ENCODE measurements at places on chromosomes 3 and 15.
A peak's percentile ranks its signal among the peaks of the same experiment; 100 is the strongest.

DNA sequence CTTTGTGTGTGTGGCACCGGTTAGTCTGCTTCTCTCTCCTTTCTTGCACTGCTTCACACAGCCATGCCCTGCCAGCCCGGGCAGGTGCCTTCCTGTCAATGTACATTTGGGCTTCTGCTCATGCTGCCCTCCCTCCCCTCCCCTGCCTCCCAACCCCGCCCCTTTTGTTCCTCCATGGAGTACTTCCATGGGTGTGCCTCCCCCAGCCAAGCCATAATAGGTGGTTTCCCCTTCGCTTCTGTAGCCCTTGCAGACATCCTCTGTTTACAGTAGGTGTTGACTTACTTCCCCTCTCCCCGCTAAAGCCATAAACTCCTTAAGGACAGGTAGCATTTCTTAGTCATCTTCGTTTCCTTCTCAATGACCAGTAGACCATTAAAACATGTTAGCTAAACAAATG lies 31.8 kb upstream of the CRTC3 start:
- DNase-seq = no peak

DNA sequence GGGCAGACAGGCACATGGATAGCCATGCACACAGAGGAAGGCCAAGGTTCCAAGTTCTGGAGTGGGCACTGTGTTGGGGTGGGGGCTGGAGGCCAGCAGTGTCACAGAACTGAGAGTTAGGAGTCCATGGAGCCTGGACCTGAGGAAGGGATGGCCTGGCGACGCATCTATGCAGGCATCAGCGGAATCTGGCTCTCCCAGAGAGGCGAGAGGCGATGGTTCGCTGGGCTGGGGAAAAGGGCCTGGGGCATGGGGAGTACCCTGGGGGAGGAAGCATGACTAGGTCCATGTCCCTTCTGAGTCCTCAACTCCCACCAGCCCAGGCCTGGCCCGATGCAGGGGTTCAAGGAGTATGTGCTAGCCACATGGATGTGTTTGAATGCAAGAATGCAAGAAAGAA lies 192.8 kb upstream of the LINGO1 start:
- no peak for DNase-seq

DNA sequence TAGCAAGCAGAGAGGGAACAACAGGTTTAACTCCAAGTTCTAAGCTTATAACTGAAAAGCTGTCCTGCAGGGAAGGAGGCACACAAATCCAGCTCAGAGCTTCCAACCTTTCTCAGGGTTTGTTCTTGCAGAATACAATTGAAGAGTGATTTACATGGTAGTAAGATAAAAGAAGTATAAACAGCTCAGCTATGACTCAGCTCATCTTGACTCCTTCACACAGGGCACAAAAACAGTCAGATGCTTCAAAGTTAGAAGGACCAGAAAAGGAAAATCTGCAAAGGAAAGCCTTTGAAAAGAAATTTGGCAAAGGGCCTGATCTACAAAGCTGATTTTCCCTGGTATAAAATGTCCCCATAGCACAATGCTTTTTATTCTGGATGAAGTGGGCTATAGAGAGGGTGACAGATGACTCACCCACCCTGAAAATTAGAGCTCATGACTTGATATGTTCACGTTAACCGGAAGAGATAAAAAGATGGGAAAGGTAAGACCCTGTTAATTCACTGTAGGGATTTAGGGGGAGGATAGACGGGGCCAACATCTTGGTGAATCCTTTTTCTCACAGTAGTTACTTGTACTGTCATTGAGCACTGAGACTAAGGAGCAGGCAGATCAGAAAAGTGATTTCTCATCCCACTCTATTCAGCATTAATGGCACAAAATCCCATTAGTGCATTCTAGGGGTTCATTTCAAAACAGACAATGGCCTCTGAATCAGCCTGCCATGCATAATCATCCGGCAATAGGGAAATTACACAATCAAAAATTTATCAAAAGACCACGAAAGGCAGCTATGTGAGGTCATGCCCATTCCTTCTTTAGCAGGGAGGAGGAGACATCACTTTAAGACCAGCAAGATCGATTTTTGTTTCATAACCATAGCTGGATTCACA lies 143.5 kb downstream of the GAP43 start:
- no peak for DNase-seq

GRCh38 chr3:17771177-17772017 lies 29.0 kb upstream of the TBC1D5 start:
- DNase-seq = no peak

- no peak for DNase-seq
These were observed 26.5 kb upstream of the CD47 start for GRCh38 chr3:108117241-108117775.

DNA sequence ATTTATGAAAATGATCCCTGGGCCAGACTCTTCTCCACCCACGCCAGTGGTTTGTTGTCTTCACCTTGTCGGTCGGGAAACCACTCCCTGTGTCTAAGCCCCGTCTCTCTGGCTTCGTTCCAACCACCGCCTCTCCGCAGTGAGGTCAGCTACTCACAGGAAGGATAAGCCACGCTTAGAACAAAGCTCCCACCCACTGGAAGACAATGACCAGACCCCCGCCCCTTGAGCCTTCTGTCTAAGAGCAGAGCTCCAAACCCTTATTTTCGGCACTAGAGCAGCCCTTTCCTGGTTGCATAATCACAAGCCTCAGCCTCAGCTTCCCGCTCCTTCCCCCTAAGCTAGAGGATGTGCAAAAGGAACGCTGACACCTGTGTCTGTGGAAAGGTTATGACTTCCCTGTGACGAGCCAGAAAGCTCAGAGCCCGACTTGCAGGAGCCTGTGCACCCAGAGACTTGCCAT lies 114.9 kb upstream of the MEF2A start:
- DNase-seq = no peak

- no peak for DNase-seq
These were observed 104.5 kb downstream of the ECT2 start for GRCh38 chr3:172855037-172855436.

GRCh38 chr3:64799606-64800005 lies 111.8 kb upstream of the ADAMTS9 start:
- DNase-seq = no peak

DNA sequence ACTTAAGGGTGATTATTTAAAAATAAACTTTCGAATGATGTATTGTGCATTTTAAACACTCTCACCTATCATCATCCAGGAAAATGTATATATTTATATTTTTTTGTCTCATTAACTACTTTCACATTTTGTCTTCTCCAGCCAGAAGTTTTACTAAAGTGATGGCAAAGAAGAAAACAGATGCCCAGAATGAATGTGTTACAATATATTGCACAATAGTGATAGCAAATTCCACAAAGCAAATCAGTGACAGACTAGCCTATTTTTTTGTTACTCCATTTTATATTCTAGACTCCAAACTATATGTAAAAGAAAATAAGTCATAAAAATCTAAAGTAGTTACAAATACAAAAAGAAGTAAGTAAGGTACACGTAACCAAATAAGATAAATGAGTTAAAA lies 414.7 kb downstream of the EPHA3 start:
- no peak for DNase-seq

DNA sequence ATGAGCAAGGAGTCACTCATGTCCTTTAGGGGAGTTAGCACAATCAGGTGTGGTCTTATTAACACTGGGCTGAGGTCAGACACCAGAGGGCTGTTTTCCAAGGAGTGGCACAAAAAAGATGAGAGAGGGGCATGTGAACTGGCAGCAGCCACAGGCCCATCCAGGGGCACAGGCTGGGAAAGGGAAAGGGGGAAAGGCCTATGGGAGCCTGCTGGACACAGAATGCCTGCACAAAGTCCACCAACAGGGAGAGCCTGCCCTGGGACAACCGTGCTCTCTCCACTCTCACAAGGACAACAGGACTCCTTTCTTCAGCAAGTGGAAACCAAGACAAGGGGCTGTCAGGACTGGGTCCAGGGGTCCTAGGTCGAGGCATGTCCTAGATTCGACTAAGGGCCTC lies 109.6 kb downstream of the ADCY5 start:
- DNase-seq = no peak

DNA sequence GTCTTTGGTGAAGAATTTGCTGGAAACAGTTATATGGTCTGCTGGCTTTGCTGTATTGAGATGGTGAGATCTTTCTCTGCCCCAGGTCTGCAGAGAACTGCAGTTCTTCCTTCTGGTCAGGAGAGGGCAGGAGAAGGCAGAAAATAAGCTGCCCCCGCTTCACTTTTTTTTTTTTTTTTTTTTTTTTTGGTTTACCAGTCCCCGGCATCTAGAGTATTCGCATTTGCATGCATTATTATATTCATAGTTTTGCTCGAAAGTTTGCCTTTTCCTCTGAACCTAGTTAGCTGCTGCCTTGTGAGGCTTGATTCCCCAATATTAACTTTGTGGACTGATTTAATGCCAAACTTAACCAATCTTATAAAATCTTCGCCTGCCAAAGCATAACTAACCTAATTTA lies 10.6 kb upstream of the PARL start:
- peak; percentile 64 for DNase-seq

- DNase-seq = no peak
These were observed 100.6 kb downstream of the DCLK3 start for GRCh38 chr3:36663666-36664291.

DNA sequence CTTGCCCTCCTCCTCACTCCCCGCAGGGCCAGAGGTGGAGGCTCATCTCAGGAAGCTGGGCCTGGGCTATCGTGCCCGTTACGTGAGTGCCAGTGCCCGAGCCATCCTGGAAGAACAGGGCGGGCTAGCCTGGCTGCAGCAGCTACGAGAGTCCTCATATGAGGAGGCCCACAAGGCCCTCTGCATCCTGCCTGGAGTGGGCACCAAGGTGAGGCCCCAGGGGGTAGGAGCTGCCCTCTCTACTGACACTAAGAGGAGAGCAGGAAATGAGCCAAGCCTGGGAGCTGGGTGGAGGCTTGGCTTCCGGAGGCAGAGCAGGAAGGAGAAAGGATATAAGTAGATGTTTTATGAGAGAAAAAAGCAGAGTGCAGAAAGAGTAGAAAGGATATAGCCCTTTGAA lies 4.9 kb downstream of the OGG1 start:
- no peak for DNase-seq

GRCh38 chr15:56346414-56346813 lies 18.8 kb upstream of the TEX9 start:
- DNase-seq = no peak

DNA sequence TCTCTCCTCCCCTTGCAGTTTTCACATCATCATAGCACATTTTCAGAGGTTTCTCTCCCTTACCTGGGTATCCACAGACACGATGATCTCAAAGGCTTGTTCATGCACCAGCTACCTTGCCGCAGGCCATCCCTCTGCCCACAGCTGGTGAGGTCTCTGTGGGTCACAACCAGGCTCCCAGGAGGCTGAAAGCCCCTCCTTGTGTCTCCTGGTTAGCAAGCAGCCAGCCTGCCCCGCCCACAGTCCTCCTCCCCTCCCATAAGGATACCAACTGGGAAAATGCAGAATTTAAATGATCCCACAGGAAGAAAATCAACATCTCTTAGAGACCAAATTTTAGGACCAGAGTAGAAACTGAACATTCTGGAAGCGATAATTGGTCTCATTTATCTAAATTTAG lies 213.5 kb upstream of the PPP2R3A start:
- no peak for DNase-seq

DNA sequence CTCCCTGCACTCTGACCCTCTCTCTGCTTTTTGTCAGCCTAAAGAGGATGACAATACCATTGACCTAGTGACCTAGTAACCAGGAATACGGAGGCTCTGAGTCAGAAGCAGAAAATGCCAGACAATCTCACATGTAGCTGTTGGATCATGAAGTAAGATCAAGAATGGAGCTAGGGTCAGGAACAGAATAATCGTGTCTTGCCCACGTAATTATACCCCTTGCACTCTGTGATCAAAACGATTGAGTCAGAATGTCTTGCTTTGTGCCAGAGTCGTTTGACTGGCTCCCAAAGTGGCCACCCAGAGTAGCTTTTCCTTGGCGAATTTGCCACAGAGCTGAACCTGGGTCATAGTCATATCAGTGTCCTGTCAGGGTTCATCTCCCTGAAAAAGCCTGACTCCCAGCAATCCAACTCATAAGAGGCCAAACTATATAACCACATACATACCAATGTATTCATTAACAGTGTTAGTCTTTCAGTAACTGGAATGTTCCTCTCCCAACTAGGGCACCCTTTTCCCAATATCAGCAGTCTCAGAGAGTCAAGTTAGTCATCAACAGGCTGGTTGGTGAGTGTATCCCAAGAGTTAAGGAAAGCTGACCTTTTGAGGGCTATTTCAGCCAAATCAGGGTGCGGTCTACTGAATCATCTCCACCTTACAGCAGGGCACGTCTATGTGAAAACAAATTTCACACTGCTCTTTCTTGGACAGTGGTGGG lies 5.0 kb upstream of the CDV3 start:
- no peak for DNase-seq

- DNase-seq = no peak
These were observed 101.6 kb upstream of the TNIK start for GRCh38 chr3:171561596-171562323.

DNA sequence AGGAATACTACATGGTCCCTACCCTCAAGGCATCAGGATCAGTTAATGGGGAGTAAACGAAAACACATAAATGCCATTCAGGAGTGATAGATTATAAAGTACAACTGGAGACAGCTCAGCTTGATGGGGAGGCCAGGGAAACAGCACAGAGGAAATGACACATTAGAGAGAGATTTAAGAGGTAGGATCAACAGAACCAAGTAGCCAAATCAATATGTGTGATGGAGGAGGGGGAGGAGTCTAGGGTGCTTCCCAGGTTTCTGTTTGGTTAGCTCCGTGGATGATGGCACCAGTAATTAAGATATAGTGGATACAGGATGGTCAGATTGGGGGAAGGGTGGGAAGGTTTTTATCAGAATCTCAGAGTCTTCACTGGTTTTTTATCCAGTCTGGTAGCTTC lies 229.5 kb upstream of the ROPN1 start:
- DNase-seq = no peak

DNA sequence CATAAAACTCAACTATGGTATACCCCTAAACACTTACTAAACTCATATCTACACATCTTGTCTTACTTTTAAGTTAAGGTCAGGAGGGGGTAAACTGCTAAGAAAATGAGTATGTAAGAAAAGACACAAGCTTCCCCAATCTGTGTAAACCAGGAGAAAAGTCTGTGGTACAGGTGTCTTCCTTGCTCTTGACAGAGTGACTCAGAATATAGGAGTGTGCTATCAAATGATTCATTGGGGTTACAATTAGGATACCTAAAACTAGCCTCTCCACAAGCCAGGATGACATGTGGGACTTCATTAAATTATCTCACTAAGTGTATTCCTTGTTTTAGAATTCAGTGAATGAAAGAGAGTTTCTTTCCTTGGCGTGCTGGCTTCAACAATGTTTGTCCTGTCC lies 274.8 kb downstream of the BBX start:
- no peak for DNase-seq

DNA sequence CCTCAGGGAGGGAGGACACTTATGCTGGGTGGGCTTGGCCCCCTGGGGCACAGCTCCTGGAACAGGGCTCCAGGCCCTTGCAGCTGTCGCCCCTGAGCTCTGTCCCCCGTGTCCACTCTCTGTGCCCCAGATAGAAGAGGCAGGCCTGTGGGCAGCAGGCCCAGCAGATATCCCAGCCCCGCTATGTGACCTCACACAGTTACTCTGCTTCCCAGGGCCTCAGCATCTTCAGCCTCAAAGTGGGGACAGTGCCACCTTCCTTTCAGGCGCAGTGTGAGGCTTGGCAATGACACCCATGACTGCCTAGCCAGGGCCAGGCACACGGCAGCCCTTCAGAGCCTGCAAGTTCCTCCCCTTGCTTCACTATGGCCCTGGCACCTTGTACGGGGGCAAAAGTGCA lies 98.4 kb downstream of the IQSEC1 start:
- no peak for DNase-seq

- no peak for DNase-seq
These were observed 149.4 kb downstream of the LPP start for GRCh38 chr3:188303286-188303799.

All from GM12892 (cell line).